ENCODE measurements at places on chromosomes 13 and 19.
A peak's percentile ranks its signal among the peaks of the same experiment; 100 is the strongest.

DNA sequence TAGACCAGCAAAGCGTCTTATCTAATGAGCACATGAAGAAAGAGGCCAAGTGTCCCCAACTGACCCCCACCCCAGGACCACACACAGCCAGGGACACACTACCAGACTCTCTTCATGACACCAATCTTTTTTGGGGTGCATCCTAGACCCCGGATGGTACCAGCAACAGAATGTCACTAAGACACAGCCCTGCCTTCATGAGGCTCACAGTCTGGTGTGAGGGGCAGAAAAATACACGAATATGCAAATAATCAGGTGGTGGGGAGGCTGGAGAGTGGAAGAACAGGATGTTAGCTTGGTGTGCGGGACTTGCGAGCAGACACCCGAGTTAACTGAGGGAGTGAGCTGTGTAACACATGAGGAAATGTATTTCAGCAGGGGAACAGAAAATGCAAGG is 17.5 kb downstream of the AKT2 start:
- no peak for DNase-seq

- DNase-seq = no peak
These were observed 524 bp downstream of the RUBCNL start for GRCh38 chr13:46386392-46387063.

DNA sequence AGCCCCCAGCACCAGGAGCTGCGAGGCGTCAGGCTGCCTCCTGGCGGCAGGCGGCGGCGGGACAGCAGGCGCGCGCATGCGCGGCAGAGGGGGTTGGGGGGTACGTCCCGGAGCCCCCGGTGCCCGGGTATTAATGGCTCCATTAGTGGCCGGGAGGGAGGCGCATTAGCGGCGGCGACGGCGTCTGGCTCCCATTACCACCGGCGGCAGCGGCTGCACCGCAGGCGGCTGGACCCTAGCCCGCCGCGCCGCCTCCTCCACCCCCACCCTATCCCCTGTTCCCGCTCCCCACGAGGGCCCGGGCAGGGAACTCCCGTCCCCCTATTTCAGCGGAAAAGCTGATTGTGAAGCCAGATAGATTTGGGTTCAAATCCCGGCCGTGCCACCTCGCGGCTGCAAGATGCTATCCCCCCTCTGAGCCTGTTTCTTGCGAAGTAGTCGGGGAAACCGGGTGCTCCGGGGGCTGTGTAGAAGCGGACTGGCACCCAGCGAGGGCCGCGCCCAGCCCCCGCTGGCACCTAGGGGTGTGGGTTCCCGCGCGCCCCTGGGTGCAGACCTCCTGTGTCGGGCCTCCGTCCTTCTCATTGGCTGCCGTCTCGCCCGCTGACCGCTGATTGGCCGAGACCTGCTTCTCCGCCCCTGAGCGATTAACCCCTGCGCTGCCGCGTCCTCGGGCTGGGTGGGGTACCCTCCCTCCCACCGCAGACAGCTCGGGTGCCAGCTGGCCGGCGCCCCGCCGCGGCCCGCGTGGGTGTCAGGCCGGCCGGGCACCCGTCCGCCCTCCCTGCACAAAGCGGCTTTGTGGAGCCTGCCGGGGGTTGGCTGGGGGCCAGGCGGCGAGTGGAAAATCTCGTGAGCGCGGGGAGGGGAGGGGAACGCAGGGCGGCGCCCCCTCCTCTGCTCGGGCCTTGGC is 11.1 kb downstream of the CIC start:
- DNase-seq = peak; percentile 90

GRCh38 chr19:19142347-19142746 is 4.1 kb upstream of the TMEM161A start:
- no peak for DNase-seq

DNA sequence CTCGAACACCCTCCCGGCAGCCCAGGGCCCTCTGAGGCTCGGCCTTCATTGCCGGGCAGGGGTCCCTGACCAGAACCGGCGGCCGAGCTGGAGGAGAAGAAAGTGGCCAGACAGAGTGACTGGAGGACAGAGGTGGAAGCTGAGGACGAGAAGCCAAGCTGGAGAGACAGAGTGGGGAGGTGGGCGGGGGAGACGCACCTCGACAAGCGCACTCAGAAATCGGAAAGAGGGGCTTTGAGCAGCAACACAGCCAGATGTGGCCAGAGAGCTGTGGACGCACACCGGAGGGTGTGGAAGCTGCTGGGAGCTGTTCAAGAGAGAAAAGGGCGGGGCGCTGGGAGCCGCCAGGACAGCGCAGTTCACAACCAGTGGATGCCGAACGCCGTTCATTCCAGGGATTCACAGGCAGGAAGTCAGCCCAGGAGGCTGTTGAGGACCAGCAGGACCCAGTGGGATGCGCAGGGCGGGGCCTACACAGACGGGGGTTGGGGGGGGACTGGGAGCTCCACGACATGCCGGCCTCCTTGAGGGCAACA is 28.2 kb upstream of the C13orf46 start:
- DNase-seq = no peak

DNA sequence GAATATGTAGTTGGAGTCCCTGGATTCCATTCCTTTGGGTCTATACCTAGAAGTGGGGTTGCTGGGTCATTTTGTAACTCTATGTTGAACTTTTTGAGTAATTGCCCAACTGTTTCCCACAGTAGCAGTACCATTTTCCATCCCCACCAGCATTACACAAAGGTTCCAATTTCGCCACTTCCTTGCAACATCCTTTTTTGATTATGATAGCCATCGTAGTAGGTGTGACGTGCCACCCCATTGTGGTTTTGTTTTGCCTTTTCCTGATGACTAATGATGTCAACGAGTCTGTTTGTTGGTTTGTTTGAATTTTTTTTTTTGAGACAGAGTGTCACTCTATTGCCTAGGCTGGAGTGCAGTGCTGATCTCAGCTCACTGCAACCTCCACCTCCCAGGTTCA is 3.3 kb upstream of the PEX11G start:
- DNase-seq = no peak

DNA sequence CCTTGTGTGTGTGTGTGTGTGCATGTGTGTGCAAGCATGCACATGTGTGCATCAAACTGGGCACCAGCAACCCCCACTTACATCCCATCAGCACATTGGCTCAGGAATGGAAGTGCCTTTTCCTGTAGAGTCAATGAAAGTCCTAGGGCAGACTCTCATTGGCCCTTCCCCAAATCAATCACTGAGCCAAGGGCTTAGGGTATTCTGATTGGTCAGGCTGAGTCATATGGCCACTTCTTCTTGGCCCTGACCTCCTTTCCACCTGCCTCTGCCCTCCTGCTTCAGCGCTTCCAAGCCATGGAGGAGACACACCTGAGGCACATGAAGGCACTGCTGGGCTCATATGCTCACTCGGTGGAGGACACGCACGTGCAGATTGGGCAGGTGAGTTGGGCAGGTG is 20.9 kb downstream of the FCHO1 start:
- no peak for DNase-seq

DNA sequence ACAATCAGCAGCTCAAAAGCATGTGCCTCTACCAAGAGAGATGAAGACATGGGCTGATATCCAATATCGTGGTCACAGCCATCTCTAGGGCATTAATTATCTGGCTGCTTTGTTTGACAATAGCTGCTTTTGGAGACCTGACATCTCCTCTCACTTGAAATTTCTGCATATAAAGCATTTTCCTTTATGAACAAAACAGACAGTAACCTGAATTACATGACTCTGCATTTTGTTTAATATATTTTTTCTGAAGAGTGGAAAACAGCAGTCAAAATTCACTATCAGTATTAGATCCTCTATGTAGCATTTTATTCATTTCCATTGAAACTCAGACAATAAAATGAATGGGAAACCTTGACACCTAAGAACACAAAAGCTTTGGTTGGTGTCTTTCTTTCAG is 42.4 kb upstream of the ESD start:
- no peak for DNase-seq

DNA sequence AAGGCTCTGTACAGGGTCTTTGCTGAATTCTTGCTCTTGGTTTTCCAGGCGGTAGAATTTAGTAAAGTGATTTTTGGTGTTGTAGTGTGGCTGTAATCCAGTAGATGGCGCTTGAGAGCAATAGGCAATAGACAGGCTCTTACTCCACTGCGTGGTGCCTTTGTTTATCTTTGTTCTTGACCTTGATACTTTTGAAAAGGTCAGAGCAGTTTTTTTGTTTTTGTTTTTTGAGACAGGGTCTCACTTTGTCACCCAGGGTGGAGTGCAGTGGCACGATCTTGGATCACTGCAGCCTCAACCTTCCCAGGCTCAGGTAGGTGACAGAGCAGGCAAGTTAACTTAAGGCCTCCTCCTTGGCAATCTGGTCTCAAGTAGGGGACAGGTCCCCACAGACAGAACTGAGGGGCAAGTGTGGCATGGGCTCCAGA is 12.2 kb upstream of the LILRA5 start:
- peak; percentile 0 for DNase-seq

- DNase-seq = no peak
These were observed 48.0 kb upstream of the ADGRE5 start for GRCh38 chr19:14333101-14333871.

- no peak for DNase-seq
These were observed 151.9 kb downstream of the ZNF737 start for GRCh38 chr19:20413705-20414104.

GRCh38 chr19:49142866-49143335 is 12.3 kb downstream of the HRC start:
- DNase-seq = no peak

DNA sequence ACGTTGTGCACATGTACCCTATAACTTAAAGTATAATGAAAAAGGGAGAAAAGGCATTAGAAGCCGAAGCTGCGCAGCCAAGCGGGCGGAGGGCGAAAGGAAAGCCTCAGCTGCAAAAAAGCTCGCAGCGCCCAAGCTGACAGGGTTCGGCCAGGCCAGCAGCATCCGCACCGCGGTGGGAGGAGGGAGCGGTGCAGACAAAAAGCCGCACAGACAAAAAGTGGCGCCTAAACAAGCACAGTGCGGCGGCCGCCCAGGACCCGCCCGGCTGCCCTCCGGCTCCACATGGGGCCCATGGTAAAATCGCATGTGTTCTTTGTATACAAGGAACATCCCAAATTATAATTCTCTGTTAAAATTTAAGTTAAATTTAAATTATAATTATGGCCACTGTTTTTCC is 42.4 kb downstream of the PSG3 start:
- DNase-seq = no peak

GRCh38 chr19:18464646-18465045 is 26.7 kb upstream of the ISYNA1 start:
- DNase-seq = peak; percentile 92

DNA sequence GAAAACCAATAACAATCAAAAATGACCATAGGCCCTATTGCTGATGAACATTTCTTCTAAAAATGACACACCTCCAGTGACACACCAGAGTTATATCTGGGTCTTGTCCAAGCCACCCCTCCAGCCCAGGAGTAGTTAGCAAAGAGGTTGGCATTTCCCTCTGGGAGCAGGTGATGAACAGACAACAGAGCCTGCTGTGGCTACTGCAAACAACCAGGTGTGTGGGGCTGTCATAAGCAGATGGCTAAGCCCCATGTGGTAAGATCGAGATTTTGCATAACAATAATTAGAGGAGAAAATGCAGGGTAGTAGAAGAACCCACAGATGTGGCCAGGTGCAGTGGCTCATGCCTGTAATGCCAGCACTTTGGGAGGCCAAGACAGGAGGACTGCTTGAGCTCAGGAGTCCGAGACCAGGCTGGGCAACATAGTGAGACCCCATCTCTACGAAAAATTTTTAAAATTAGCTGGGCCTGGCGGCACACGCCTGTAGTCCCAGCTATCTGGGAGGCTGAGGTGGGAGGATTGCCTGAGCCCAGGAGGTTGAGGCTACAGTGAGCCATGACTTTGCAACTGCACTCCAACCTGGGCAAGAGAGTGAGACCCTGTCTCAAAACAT is 5.0 kb downstream of the XRCC1 start:
- no peak for DNase-seq

DNA sequence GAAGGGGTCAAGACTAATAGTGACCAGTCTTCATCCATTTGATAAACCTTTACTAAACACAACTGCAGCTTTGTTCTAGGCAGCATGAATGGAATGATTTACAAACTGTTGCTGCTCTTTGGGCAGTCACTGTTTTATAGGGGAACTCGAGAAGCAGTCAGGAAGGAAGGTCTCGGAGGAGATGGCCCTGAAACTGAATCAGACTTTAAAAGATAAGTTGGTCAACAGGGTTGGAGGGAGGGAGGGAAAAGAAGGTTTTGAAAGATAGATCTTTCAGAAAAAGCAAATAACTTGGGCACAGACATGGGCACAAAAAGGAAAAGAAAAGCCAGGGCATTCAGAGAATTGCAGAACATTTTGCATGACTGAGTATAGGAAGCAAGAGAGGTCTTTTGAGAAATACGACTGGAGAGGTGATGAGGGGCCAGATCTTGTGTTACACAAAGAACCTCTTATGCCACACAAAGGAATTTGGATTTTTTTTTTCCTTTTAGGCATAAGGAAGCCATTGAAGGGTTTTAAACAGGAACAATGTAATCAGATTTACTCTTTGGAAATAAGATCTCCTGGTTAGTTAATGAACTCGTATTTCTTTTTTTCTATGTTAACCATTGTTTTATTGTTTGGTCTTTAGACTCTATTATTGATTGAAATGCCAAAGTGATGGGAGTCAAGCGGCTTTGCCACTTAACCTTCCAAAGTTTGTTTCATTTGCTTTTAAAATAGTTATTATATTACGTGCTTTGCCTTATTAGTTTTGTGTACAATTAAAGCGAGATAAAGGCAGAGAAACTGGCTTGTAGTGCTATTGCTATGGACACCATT is 37.5 kb upstream of the SACS start:
- DNase-seq = no peak

- no peak for DNase-seq
These were observed 352.0 kb downstream of the MYO16 start for GRCh38 chr13:108981407-108981806.

- no peak for DNase-seq
These were observed 121.0 kb downstream of the COG6 start for GRCh38 chr13:39776439-39776838.

DNA sequence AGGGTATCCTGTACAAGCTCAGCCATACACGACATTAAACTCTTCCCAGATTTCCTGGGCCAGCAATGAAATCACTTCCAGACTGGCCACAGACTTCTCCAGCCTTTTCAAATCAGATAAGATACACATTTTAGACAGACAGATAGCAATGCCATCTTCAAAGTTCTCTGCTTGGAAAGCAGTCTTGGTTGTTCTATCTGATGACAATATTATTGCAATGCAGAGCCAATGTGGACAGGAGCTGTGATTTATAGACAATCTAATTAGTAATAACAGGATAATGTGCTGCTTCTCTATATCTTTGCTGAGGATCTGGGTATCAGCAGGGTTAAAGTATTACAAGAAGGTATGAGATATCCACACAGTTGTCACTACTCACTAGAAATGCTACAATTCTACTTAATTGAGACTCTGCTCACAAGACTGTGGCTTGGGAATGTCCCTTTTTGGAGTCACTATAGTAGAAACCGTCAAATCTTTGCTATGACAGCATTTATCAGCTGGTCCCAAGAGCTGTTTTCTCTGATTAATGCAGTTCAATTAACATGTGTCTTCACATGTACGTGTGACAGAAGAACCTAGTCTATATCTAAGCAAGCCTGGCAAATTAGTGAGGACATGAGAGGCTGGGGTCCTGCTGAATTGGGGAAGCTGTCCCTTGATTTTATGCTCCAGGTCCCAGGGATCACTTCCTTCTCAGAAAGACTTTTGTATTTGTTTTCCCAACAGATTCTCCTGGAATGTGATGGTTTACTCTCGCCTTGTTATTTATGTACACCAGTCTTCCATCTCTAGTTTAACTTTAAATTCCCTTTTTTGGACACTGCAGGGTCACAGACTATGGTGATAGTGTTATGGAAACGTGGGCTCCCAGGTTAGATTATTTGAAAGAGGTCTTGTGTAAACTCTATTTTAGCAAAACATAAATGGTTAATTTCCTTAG is 68.8 kb downstream of the COL4A1 start:
- no peak for DNase-seq

GRCh38 chr13:53807251-53807834 is 778.7 kb downstream of the OLFM4 start:
- DNase-seq = no peak

Measured in DMS79 (cell line).